ENCODE measurements at places on chromosomes 1 and 21.

GRCh38 chr1:160834945-160835565 lies 27.6 kb downstream of the CD244 start:
- H3K4me3 ChIP-seq: no peak overlapping the region
- H3K4me1 ChIP-seq: no peaks in the 10 kb centered on the region
- no peaks in the 10 kb centered on the region for H3K36me3 ChIP-seq
- peak; percentile 64 for DNase-seq

DNA sequence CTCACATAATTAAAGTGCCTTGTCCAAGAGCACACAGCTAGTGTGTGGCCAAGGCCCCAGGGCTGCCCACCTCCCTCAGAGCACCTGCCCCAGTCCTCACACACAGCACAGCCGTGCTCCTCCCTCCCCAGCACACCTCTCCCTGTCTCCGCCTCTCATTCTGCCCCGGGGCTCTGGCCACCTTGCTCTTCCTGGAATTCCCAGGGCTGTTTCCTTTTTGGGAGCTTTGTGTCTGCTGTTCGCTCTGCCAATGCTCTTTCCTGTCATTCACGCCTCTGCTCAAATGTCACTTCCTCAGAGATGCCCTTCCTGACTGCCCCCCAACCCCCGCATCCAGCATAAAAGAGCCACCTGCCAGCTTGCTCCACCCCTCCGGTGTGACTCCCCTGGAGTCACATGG lies 13.3 kb downstream of the SLC6A17 start:
- H3K4me3 ChIP-seq: no peak overlapping the region
- no peaks in the 10 kb centered on the region for H3K36me3 ChIP-seq
- H3K27me3 ChIP-seq: no peaks in the 10 kb centered on the region

- H3K27ac ChIP-seq: no peak overlapping the region
- H3K4me3 ChIP-seq: no peak overlapping the region
- no peaks in the 10 kb centered on the region for H3K27me3 ChIP-seq
Measured at GRCh38 chr1:33022650-33023200, 14.0 kb downstream of the AK2 start.

- H3K27ac ChIP-seq: peak overlapping the region; percentile 16
- H3K36me3 ChIP-seq: no peaks in the 10 kb centered on the region
- no peak overlapping the region for H3K4me3 ChIP-seq
- peak; percentile 29 for DNase-seq
- no peaks in the 10 kb centered on the region for H3K27me3 ChIP-seq
Measured at GRCh38 chr1:32639489-32640075, 10.8 kb downstream of the ZBTB8OS start.

DNA sequence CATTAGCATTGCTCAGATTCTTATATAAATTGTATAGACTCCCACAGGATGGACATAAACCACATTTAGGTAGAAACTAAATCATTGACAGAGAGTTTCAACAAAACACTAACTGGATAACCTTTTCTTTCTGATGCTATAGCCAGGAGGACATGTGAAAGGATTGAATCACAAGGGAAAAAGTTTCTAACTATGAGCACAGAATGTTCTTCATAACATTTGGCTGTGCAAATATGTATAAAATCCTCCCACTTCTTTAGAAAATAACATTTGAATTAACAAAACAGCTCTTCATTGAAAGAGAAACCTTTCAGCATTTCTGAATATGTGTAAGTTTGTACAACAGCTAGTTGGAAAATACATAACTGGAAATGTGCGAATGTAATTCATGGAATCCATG lies 167.3 kb downstream of the TBX15 start:
- H3K36me3 ChIP-seq: no peaks in the 10 kb centered on the region
- H3K4me1 ChIP-seq: no peaks in the 10 kb centered on the region
- no peak overlapping the region for H3K27ac ChIP-seq

GRCh38 chr1:153352523-153352922 lies 3.9 kb upstream of the PGLYRP4 start:
- no peaks in the 10 kb centered on the region for H3K4me1 ChIP-seq

DNA sequence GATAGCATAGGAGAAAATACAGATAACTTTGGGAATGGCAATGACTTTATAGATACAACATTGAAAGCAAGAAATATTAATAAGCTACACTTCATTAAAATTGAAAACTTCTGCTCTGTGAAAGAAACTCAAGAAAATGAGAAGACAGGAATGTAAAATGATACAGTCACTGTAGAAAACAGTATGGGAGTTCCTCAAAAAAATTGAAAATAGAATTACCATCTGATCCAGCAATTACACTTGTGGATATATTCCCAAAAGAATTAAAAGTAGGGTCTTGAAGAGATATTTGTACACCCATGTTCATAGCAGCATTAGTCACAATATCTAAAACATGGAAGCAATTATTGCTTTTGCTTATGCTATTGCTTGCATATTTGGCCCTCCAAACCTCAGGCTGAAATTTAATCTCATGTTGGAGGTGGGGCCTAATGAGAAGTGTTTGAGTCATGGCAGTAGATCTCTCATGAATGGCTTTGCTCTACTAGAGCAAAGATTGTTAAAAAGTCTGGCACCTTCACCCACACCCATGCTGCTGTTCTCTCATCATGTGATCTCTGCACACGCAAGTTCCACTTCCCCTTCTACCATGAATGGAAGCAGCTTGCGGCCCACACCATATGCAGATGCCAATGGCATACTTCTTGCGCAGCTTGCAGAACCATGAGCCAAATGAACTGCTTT lies 15.3 kb upstream of the AHCYL1 start:
- H3K4me1 ChIP-seq: peaks cover 12% of the 10 kb centered on the region
- H3K27ac ChIP-seq: peak overlapping the region; percentile 49
- no peaks in the 10 kb centered on the region for H3K27me3 ChIP-seq
- peak; percentile 83 for DNase-seq

DNA sequence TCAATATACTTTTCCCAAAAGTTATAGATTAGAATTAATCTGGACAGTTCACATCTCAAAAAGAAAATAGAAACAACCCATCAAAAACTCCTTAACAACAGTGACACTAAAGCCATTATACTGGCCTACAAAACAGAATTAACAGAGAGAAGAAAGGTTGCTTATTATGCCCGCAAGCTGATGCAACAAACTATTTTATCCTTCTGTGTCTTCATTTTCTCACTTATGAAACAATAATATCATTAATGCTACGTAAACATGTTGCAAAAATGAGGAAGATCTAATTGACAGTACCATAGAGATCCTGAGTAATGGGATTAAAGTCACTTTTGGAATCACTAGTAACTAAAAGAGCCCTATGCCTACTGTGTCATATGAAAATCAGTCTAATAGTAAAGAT lies 32.6 kb downstream of the LPGAT1 start:
- no peak overlapping the region for H3K27ac ChIP-seq
- peaks cover 8% of the 10 kb centered on the region for H3K36me3 ChIP-seq
- no peak overlapping the region for H3K4me3 ChIP-seq
- no peaks in the 10 kb centered on the region for H3K4me1 ChIP-seq
- no peak for DNase-seq
- H3K27me3 ChIP-seq: no peaks in the 10 kb centered on the region

GRCh38 chr1:56070601-56071000 lies 508.8 kb downstream of the PLPP3 start:
- peak; percentile 64 for DNase-seq
- H3K4me1 ChIP-seq: peaks cover 52% of the 10 kb centered on the region

- H3K27me3 ChIP-seq: no peaks in the 10 kb centered on the region
- no peak for DNase-seq
- H3K4me1 ChIP-seq: no peaks in the 10 kb centered on the region
Measured at GRCh38 chr1:197683280-197683679, 92.0 kb downstream of the DENND1B start.

- H3K4me3 ChIP-seq: no peak overlapping the region
- H3K27me3 ChIP-seq: no peaks in the 10 kb centered on the region
- no peaks in the 10 kb centered on the region for H3K36me3 ChIP-seq
- no peak overlapping the region for H3K27ac ChIP-seq
- DNase-seq: no peak
Measured at GRCh38 chr1:66176832-66177231, 357.1 kb upstream of the SGIP1 start.

DNA sequence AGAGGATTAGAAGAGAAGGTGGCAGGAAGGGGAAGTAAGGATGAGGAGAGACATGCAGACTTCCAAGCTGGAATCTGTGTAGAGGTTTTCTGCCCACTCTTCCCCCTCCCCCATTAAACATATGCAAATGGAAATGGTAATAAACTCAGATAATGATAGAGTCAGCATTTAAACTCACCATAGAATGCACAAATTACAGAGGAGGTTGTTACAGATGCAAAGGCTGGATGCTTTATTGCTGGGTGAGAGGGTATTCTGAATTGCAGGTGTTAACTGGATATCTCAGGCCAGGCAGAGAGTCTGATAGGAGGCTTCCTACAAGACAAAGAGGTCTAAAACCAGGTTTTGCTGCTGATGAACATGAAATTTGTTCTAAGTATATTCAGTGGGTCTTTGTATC lies 372.5 kb downstream of the SEC16B start:
- DNase-seq: no peak
- H3K27ac ChIP-seq: no peak overlapping the region
- no peak overlapping the region for H3K4me3 ChIP-seq
- no peaks in the 10 kb centered on the region for H3K4me1 ChIP-seq

DNA sequence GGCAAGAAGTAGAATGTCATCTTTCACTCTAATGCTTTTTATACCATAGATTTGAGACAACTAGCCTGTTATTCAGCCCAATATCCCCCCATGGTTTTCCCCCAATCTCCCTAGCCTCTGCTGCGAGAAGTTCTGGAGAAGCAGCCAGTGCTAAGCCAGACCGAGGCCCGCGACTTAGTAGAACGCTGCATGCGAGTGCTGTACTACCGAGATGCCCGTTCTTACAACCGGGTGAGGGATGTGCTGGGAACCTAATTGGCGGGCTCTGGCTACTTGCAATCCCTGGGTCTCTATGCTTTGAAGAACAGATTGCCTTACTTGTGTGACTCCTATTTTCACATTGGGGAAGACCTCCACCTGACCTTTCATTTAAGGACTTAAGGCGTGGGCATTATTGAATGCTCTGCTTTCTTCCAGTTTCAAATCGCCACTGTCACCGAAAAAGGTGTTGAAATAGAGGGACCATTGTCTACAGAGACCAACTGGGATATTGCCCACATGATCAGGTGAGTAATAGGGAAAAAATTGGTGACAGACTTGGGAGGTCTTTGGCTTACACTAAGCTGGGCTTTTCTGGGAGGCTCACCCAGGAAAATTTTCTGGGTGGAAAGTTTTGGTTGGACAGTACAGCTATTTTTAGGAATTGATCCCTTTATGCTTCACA lies 1.9 kb downstream of the PSMB4 start:
- H3K27me3 ChIP-seq: no peaks in the 10 kb centered on the region
- H3K27ac ChIP-seq: peak overlapping the region; percentile 22
- peak overlapping the region; percentile 97 for H3K4me3 ChIP-seq
- H3K36me3 ChIP-seq: peaks cover 45% of the 10 kb centered on the region
- H3K4me1 ChIP-seq: peaks cover 18% of the 10 kb centered on the region

DNA sequence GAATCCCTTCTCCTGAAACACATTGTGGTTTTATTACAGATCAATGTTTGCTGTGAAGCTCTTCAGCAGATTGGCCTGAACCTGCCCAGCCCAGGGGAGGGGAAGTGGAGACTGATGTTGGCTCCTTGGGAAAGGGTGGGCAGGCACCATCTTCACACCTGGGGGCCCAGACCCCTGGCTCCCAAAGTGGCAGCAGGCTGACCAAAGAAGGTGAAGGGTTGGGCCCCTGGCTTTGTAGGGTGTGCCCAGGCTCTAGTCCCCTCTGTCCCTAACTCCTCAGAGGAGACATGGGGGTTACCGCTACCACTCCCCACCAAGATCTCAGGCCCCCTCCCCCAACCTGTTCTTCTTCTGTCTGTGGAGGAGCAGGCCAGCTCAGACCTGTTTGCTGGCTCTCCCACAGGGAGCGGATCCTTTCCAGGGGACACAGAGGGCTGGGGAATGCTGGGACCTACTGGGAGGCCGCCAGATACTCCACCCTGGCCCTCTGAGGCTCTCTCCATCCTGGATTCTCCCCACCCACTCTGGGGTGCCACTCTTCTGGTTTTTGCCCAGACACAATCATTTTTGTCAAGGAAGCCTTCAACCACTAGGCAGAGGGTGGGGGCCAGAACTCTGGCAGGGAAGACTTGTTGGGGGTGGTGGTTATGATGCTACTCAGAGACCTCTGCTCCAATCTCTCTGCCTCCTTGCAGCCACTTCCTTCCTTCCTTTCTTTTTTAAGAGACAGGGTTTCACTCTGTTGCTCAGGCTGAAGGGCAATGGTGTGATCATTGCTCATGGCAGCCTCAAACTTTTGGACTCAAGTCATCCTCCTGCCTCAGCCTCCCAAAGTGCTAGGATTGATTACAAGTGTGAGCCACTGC lies 5.0 kb upstream of the EFNA3 start:
- H3K27me3 ChIP-seq: no peaks in the 10 kb centered on the region
- DNase-seq: no peak
- no peak overlapping the region for H3K27ac ChIP-seq
- no peaks in the 10 kb centered on the region for H3K36me3 ChIP-seq
- 0 out of 2 replicates have a peak, but pooled peaks cover 4% of the 10 kb centered on the region for H3K4me1 ChIP-seq

- no peaks in the 10 kb centered on the region for H3K27me3 ChIP-seq
- no peak for DNase-seq
- H3K27ac ChIP-seq: no peak overlapping the region
- H3K4me3 ChIP-seq: no peak overlapping the region
- no peaks in the 10 kb centered on the region for H3K36me3 ChIP-seq
Measured at GRCh38 chr1:221675880-221676800, 65.7 kb downstream of the DUSP10 start.

GRCh38 chr1:154478639-154479038 lies 23.4 kb upstream of the TDRD10 start:
- no peaks in the 10 kb centered on the region for H3K27me3 ChIP-seq
- no peaks in the 10 kb centered on the region for H3K36me3 ChIP-seq
- peak; percentile 45 for DNase-seq
- no peak overlapping the region for H3K27ac ChIP-seq

- H3K36me3 ChIP-seq: no peaks in the 10 kb centered on the region
- peaks cover 9% of the 10 kb centered on the region for H3K4me1 ChIP-seq
- H3K4me3 ChIP-seq: no peak overlapping the region
- H3K27me3 ChIP-seq: no peaks in the 10 kb centered on the region
Measured at GRCh38 chr1:33921281-33921680, 57.4 kb downstream of the HMGB4 start.

DNA sequence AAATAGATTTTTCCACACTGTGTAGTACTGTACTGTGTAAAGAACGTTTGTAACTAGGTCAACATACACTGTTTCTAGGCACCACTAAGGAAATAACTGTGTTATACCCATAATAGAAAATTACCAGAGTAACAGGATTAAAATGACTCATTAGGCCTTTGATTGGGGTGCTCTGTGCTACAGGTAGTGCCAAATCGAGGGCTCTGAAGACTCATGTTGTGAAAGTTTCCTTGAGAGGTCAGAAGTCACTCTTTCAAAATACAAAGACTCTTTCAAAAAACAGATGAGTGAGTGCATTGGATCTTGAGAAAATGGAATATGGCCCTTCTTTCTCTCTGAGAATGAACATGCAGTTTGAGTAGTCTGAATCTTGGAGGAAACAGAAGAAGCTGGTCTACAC lies 143.0 kb downstream of the MRPL39 start:
- no peaks in the 10 kb centered on the region for H3K4me1 ChIP-seq
- DNase-seq: no peak
- H3K4me3 ChIP-seq: no peak overlapping the region
- no peaks in the 10 kb centered on the region for H3K36me3 ChIP-seq

- no peak overlapping the region for H3K4me3 ChIP-seq
- no peak for DNase-seq
- H3K36me3 ChIP-seq: peaks cover 13% of the 10 kb centered on the region
- peaks cover 31% of the 10 kb centered on the region for H3K4me1 ChIP-seq
Measured at GRCh38 chr1:183911285-183911684, 106.4 kb downstream of the RGL1 start.

- peak overlapping the region; percentile 99 for H3K27ac ChIP-seq
- DNase-seq: peak; percentile 91
- peaks cover 4% of the 10 kb centered on the region for H3K36me3 ChIP-seq
- peaks cover 63% of the 10 kb centered on the region for H3K4me1 ChIP-seq
- no peaks in the 10 kb centered on the region for H3K27me3 ChIP-seq
- H3K4me3 ChIP-seq: peak overlapping the region; percentile 62
Measured at GRCh38 chr1:234613128-234613875, 3.3 kb upstream of the IRF2BP2 start.

Measured in GM23248 (cell line).